Stimulated activated memory B cell treated with anti-CD40 and anti-IgM and Interleukin-4, amounts not matched to agents 10 μg/mL and 1 μg/mL and 100 μg/mL, for 72 hours (primary cell): ENCODE measurements at places on chromosomes 4 and X.

DNA sequence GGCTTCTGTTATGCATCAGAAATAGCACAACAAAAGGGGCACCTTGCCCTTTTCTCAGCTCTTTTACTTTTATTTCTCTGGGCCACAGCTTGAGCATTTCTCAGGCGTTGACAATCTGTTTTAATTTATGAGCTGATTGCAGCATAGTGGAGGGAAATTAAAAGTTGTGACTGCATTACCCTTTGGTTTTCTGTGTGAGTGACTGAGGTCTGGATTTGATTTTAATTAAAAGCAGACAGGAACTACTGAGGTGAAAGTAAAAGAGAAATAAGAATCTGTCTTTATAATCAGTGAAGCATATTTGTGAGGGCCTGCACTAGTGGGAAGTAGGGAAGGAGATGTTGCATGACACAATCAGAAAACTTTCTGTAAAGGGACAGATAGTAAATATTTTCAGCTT is 43.4 kb upstream of the GEMIN8 start:
- ATAC-seq = no peak

GRCh38 chrX:53656845-53657244 is 29.7 kb downstream of the HUWE1 start:
- no peak for ATAC-seq

GRCh38 chr4:70586841-70587240 is 5.2 kb upstream of the AMBN start:
- ATAC-seq = no peak

GRCh38 chrX:55867181-55867651 is 149.7 kb downstream of the RRAGB start:
- ATAC-seq = no peak

DNA sequence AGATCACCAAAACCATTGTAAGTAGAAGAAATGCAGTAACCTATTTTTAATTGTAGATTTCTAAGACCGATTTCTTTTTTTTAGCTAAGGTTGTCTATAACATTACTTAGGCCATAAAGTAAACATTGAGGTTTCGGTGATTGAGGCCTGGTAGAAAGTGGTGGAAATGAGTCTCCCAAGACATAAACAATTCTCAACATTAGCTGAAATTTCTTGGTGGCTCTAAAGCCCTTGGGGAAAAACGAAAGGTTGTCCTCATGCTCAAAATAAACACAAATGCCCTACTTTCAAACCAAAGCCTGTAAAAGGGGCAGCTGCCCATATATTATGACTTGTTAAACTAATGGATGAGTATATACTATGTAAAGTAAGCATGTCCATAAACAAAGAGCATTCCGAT is 98.8 kb downstream of the SCFD2 start:
- ATAC-seq = no peak

- ATAC-seq = no peak
Measured at GRCh38 chr4:184104419-184105101, 113.1 kb downstream of the ENPP6 start.

DNA sequence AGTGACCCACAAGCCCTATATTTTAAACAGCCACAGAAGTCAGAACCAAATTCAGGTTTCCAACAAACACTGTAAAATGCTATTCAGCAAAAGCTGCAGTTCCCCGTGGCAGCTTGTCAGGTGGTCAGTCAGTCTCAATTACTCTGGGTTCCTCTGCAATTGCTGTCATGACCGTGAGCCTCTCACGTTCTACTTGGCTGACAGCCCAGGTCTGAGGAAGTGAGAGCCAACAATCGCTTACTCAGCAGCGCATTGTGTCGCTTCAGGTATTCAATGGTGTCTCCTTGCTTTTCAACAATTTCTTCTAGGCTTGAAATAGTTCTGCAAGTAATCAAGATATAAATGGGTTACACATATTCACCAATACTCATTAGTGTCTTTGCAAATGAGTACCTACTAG is 25.8 kb downstream of the TRIM75 start:
- ATAC-seq = no peak

DNA sequence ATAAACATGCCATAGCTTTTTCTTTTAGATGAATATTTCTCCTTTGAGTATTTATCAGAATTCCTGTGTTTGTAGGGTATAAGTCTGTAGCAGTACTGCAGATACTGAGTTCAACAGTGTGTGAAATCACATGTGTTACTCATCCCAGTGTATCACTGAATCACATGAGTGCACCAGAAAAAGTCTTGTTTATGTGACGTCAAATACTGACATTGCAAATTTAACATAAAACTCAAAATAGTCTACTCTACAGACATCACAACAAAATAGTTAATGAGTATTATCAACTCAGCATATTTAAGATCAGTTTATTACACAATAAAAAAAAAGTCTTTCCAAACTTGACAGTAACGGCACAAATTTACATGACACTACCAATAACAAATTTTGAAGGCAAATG is 221.3 kb downstream of the DCTD start:
- ATAC-seq = no peak

GRCh38 chr4:108867476-108867875 is 104.6 kb upstream of the ETNPPL start:
- no peak for ATAC-seq

DNA sequence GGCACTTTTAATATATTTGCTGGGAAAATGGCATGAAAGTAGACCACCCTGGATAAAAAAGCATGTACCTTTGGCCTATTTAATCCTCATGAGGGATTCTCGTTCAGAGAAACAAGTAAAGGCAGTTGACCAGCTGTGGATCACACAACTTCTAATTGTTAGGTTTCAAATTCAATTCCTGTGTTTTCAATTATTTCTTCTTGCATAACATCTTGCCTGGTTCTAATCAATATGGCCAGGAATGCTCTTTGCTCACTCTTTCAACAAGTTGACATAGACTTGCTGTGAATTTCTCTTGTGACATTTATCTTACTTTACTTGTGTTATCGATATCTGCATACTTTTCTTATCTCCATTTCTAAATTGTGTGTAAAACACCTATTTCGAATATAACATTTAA is 211.8 kb downstream of the SLC7A11 start:
- ATAC-seq = no peak

- ATAC-seq = no peak
Measured at GRCh38 chrX:116285501-116285900, 115.0 kb downstream of the AGTR2 start.

DNA sequence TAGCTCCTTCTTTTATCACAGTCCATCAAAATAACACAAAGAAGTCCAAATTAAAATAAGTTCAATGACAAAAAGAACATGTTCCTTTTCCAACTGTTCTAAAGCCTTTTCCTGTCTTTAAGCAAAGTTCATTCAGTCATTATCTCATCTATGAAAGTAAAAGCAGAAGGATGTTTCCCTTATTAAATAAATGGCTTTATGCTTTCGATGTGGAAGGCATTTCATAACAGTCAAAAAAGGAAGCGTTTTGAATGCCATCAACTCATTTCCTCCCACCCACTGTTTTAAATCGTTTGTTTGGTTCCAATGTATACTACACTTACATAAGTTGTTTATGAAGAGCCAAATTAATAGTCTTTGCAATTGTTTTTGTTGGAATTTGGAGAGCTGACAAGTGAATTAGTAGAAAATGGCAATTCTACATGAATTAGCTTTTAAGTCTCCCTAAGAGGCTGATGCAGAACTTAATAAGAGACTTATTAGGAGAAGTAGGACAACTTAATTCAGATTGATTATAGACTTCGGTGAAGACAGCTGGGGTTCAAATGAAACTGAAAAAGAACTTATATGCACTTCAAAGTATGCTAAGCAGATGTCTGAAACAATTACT is 392.6 kb upstream of the FTHL17 start:
- ATAC-seq = no peak

- no peak for ATAC-seq
Measured at GRCh38 chr4:137664046-137664387, 131.7 kb upstream of the PCDH18 start.

DNA sequence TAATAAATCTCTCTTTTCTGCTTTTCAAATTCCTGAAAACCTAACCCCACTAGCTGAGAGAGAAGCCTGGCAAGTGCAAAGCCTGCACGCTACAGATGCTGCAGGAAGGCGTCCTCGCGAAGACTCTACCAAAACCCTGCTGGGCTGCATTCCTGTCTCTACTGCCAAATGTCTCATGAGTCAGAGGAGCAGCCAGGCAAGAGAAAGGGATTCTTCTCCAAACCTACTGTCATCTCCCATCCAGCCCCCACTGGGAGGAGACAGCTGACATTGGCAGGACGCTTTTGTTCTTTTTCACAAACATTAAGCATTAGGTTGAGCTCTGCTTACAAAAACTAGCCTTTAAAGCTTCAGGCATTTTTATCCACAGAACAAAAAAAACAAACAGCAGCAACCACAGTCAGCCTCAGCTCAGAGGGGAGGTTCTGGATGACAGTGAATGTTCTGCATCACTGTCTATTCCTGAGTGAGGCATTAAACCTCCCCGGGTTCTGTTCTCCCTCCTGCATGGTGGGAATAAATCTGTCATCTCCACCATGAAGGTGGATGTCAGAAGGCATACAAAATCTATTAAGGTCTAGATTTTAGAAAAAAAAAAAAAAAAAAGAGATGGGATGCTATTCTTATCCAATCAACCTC is 18.0 kb downstream of the CRMP1 start:
- ATAC-seq = no peak

- no peak for ATAC-seq
Measured at GRCh38 chr4:98599617-98600205, 58.7 kb downstream of the TSPAN5 start.

GRCh38 chrX:54695231-54695630 is 102.8 kb downstream of the ITIH6 start:
- no peak for ATAC-seq

GRCh38 chr4:170979736-170980135 is 833.5 kb upstream of the GALNTL6 start:
- no peak for ATAC-seq

DNA sequence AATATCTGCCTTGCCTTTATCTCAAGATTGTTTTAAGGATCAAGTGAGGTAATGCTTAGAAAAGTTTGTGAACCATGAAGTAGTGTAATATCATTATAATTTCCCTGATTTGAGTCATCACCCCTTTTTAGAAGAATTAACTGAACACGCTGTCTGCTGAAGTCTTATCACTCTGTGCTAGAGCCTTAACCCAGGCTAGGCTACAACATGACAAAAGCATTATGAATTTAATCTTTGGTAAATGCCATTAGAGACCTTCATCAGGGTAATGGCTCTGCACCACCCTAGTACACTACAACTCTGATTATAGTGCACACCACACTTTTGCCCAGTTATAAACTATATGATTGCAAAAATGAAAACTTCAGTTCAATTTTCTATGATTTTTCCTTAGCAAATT is 118.3 kb downstream of the ADGRL3 start:
- ATAC-seq = no peak

DNA sequence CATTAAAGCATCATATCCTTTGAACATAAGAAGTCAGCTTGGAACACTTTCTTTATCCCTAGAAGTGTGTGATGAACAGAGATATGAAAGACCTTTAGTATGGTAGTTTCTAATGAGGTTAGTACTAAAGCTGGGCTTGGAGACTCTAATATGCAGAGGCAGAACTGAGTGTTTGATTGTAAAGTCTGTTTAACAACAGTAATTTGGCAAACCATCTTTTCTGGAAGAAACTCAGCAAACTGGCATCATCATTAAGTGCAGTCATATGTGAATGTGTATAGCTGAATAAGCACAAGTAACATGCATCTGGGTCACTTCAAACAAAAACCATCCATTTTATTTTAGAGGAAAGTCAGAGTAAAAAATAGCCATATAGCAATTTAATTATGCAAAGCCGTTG is 385.9 kb upstream of the MAD2L1 start:
- no peak for ATAC-seq

GRCh38 chr4:21380861-21381260 is 567.7 kb downstream of the KCNIP4 start:
- no peak for ATAC-seq

GRCh38 chr4:90293320-90293719 is 166.1 kb downstream of the CCSER1 start:
- ATAC-seq = no peak

DNA sequence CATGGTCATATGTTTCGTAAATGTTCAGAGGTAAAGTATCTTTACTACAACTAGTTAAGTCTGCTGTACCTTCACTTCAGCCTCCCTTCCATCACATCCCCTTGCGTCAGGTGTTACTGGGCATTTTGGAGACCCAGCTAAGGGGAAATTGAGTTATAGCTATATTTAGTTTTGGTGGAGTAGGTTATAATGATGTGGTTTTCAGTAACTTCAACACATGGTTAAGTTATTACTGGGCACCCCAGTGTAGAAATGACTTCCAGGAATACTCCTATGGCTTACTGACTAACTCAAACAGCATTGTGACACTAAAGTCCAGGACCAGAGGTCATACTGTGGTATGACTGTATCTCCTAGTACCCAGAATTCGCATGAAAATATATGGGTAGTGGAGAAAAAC is 23.4 kb upstream of the ACSL1 start:
- peak; percentile 46 for ATAC-seq

DNA sequence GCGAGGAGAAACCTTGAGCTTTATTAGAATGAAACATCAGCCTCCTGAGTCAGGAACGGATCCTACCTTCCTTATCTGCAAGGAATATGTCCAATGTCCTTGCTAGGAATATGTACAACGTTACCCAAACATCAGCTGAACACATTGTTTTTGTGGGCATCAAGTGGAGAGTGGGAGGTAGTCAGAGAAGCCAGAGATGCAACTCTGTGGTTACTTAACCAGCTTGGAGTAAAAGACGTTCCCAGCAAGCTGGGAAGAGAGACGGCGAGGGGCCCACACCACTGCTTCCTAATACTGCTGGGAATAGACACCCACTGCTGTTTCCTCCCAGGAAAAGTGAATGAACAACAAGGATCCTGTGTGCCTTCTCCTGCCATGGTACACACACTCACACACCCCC is 74.4 kb upstream of the PLAC1 start:
- ATAC-seq = no peak

GRCh38 chr4:99518601-99519295 is 7.9 kb downstream of the C4orf17 start:
- peak; percentile 21 for ATAC-seq
